ENCODE measurements at places on chromosomes 7 and 10.

GRCh38 chr7:111676811-111677210 lies 114.5 kb upstream of the IMMP2L start:
- DNase-seq: no peak

DNA sequence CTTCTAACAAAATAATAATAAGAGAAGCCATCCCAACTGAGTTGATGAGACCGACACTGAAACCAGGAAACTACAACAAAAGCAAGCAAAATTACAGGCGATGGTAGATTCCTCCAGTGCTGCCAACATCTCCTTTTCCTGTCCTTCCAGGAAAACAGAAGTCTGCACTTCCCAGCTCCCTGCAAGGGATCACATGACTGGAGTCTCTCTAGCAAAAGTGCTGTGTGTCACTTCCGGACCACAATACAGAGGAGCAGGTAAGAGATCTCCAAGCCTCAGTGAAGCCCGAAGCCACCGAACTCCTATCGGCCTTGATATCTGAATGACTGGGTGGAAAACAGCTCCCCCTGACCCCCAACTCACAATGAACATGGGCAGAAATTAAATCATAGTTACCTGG lies 63.2 kb downstream of the SMURF1 start:
- DNase-seq: no peak

DNA sequence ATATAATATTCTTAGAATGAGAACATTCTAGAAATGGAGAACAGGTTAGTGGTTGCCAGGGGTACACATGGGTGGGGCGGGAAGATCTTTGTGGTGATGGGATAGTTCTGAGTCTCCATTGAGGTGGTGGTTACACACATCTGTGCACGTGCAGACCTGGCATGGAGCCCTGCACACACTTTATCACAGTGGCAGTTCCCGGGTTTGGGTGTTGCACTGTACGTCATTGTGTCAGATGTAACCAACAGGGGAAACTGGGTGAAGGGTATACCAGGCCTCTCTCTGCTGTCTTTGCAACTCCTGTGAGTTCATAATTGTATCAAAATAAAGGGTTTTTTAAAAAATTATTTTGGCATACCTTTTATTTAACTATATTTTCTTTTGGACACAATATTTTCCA lies 51.1 kb downstream of the LMTK2 start:
- DNase-seq: no peak

DNA sequence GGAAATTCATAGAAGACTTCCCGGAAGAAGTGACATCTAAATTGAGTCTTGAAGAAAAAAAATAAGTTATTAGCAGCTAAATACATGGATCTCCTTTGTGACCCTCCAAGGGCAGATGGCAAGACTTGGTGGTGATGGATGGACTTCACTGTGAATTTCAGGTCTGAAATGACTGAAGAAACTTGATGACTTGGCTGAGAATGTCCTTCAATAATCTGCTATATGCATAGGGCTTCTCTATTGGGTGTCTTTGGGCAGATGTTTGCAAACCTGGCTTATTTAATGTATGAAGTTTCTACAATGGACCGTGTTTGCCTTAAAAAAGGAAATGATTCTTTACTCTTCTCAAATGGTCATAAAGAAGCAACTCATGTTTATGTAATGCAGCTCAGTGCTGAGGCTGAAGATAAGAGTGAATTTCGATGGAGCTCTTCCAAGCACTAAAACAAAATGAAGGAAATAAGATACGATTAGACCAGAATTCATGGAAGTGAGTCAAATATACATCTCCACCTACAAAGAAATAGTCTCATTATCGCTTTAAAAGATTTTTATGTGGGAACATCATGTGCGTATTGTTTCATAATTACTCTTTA lies 116.6 kb upstream of the WDR11 start:
- DNase-seq: no peak

DNA sequence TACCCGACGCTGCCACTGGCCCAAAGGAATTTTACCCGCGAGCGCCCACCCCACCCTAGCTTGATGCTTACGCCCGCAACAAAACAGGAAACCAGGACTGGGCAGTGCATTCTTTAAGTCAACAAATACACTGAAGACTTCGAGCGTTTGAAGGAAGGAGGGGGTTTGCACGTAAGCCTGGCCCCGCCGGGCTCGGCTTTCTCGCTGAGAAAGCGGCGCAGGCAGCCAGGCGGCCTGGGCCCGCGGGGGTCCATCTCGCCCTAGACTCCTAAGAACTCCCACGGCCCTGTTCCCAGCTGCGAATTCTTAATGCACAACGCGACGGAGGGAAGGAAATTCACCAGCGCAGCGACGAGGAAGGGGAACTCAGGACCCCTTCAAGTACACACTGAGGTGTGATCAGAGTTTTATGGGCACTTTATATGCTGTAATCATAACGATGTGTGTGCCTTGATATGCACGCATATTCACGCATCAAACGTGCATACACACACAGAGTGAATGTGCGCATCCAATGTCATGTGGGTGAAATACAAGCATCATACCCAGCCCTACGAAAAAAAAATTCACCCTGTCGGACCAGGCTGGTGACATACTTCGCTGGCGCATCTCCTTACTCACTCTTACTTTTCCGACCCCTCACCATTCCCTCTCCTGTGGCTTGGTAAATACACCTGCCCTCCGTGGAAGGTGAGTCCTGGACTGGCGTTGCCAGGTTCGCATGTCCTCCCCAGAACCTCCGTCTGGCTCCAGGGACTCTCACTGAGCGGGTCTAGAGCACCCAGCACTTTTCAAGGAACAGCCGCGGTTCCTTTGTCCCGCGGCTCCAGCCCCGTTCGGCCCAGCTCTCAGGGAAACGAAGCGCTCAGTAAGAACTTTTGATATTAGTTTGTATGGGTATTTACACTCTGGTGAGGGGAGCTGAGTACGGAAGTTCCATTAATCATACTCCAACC lies 5.7 kb upstream of the HOXA13 start:
- DNase-seq: no peak

- DNase-seq: no peak
Measured at GRCh38 chr10:122474131-122474818, 12.9 kb downstream of the HTRA1 start.

DNA sequence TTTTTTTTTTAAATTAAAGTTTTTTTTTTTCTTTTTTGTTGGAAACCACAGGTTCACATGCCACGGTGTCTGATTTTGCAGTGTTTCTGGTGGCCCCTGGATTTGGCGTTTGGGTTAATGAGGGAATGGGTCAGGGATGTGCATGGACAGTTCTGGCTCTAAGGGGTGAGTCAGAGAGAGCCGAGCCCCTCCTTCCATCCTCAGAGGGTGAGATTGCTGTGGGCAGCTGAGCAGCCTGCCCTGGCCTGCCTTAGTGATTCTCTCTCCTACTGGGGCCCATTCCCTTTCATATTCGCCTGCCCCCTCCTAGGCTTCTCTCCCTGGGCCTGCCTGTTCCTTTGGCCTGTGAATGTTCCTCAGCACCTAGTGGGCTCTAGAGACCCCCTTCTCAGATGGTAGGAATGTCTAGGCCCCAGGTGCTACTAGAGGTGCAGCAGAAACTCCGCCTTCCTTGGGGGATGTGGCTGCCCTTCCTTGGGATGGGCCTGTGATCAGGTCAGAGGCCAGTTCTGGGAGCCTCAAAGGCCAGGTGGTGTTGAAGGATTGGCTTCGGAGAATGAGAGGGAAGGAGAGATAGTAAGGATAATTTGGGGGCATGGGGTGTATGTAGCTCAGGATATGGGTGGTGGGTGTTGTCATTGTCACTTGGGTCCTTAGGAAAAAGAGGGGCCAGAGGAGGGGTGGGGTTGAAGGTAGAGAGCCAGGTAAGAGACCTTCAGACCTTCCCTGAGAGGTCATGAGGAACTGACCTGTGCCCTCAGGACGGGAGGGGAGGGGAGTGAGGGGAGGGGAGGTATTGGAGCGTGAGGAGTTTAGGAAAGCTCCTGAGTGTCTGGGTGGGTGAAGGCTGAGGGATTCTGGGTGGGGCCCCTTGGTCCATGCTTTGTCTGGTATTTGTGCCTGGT lies 19.8 kb downstream of the TSPAN14 start:
- DNase-seq: no peak

DNA sequence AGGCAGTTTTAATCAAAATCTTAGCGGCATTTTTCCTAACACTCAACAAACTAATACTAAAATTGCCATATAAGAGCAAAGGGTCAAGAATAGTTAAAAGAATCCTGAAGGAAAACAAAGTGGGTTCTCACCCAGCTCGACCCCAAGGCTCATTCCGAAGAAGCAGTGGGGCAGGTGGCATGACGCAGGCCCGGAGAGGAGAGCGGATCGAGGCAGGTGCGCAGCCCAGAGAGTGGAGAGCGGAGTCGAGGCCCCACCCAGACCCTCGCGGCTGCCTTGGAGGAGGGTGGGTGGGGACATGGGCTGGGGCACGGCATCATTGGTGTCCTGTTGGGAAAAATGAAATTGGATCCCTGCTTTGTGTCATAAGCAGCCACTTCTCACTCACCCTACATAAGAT lies 109.8 kb downstream of the INPP5A start:
- DNase-seq: no peak

GRCh38 chr7:38846280-38846679 lies 62.7 kb downstream of the VPS41 start:
- DNase-seq: no peak

DNA sequence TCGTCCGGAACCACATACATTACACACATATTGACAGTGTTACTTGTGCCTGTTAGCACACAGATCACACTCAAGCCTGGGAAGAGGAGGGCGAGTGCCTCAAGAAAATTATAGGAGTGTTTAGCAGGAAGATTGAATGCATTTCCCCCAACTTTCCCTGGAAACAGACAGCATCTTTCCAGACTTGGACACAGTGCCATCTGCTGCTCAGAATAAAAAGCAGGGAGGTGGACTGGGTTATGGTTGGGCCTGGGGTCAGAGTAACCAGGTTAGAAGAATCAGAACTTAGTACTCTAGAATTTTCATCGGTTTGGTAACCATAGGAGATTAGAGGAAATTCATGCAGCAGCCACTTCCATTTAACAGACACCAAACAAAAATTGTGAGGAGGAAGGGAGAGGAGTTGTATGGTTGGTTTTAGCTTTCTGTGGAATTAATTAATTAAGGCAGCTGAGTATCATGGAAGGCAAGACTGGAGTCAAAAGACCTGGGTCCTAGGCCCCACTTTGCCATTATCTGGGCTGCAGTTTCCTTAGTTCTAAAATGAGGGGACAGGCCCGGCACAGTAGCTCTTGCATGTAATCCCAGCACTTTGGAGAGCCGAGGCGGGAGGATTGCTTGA lies 43.4 kb upstream of the OPTN start:
- DNase-seq: no peak

- DNase-seq: no peak
Measured at GRCh38 chr10:19421674-19422073, 373.1 kb downstream of the MALRD1 start.

DNA sequence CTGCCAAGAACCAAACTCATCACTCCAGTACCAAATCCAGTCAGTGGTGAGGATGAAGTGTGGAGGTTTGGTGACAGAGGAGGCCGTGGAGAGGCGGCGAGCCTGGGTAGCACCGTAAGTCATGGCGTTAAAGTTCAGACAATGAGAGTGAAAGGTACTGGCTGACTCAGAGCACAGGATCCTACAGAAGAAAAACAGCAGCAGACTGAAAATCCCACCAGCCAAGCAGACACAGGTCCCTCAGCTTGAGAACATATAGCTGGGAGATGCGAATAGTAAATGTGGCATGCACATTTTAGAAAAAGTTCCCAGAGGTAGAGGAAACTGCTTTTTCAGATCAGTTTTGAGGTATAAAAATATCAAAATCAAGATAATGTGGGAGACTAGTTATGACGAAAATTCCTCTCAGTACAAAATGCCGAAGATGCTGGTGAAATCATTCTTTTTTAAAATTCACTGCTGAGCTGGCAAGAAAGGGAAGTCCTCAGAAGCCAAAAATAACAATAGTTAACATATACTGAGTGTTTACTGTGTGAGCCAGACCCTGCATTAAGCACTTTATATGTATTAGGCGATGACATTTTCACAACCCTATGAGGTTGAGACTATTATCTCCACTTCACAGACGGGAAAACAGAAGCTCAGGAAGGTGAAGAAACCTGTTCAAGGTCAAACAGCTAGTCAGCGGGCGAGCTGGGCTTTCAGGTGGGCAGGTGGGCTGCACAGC lies 20.9 kb downstream of the PARP12 start:
- no peak for DNase-seq

DNA sequence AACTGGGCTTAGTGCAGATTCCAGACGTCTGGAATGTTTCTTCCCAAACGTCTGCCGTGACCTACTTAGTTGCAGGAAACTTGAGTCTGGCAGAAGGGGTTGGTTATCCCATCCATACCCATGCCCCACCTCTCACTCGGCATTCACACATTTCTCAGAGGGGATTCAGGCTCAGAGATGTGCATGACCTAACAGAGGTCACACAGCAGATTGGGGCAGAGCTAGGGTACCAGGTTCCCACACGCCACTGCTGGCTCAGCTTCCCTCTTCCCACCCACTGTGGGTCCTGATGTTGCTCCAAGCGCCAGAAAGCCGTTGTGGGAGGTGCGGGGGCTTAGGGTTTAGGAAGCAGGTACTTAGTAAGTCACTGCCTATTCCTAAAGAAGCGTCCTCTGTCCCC lies 3.0 kb downstream of the UCMA start:
- DNase-seq: no peak

DNA sequence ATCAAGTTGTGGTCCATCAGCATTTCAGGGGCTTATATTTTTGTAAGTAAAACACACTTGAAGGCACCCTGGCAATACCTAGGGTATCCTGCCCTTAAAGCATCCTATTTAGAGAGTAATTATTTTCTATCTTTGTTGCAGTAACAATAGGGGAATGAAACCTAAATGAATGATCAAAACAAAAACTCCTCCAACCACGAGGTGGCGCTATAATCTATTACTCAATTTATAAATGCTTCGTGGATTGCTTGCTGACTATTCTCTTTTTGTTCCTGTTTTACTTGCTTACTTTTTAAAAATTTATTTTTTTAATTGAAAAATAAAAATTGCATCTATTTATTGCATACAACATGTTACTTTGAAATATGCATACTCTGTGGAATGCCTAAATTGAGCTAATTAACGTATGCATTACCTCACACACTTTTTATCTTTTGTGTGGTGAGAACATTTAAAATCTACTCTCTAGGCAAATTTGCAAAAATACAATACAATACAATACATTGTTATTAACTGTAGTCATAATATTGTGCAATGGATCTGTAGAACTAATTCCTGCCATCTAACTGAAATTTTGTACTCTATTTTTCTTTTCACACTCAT lies 147.7 kb upstream of the BMPER start:
- DNase-seq: no peak

DNA sequence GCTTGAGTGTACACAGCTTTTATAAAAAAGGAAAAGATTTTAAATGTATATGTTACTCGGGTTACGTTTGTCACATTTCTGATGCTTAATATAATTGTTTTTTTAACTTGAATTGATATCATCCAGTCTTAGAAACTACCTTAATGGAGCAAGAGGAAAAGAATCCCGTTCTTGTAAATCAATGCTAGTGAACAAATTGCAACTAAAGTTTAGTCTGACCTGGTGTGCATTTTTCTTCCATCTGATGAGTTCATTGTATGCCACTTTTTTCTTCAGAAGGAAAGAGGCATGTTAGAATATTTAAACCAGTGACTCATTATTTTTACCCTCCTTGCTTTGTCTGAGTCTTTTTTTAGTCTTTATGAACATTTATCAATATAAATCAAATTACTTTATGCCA lies 34.7 kb downstream of the NET1 start:
- no peak for DNase-seq

GRCh38 chr10:78896159-78896928 lies 172.4 kb upstream of the ZMIZ1 start:
- DNase-seq: no peak

GRCh38 chr10:11357439-11357838 lies 254.0 kb downstream of the USP6NL start:
- no peak for DNase-seq
